ENCODE measurements at places on chromosomes 16 and 17.
A peak's percentile ranks its signal among the peaks of the same experiment; 100 is the strongest.

DNA sequence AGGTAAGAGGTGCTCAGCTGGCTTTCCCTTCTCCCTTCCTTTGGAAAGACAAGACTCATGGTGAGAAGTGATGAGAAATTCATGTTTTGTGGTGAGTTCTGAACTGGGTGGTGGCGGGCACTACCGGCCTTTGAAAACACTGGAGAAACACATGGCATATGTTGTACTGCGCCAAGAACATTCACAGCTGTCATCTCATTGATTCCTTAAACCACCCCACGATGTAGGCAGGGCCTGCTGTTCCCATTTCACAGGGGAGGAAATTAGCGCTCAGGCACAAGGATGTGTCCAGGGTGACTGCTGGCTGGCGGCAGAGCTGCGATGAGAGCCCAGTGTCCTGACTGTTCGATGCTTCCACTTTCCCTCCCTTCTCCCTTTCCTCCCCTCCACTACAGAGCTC, 1.6 kb upstream of the DOC2B start:
- DNase-seq = no peak

- DNase-seq = no peak
Measured at GRCh38 chr16:17177959-17178905, 292.5 kb downstream of the XYLT1 start.

DNA sequence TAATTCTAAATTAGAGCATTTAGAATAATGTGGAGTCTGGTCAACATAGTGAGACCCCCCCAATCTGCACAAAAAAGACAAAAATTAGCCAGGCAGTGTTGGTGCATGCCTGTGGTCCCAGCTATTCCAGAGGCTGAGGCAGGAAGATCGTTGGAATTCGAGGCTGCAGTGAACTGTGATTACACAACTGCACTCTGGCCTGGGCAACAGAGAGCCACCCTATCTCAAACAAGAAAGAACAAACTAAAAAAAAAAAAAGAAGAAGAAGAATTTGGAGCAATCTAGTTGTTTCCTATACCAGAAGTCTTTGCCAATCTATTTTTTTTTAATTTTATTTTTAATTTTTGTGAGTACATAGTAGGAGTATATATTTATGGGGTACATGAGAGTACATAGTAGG, 6.0 kb downstream of the CETP start:
- DNase-seq = no peak

- no peak for DNase-seq
Measured at GRCh38 chr17:75592348-75593020, 4.9 kb downstream of the MYO15B start.

- DNase-seq = no peak
Measured at GRCh38 chr16:14309906-14310305, 238.8 kb downstream of the MRTFB start.

DNA sequence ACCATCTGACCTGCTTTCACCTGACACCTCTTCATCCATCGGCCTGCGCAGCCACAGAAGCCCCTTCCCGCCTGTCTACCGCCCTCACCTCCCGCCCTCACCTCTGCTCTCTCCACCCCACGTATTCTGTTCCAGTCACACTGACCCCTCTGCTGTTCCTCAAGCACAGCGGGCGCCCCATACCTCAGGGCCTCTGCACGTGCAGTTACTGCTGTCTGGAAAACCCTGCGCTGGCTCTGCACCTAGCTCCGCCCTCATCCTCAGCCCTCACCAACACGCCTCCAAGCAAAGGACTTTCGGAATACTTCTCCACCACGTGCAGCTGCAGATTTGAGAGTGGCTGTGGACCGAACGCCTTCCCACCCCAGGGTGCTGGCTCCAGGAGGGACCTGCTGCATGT, 24.6 kb upstream of the PABPN1L start:
- no peak for DNase-seq

- no peak for DNase-seq
Measured at GRCh38 chr16:68459457-68459856, 11.1 kb upstream of the SMPD3 start.

GRCh38 chr17:57597531-57598453, 147.3 kb downstream of the CCDC182 start:
- DNase-seq = peak; percentile 57

All from activated CD8-positive, alpha-beta memory T cell treated with anti-CD3 and anti-CD28 coated beads, Interleukin-2, amount 10 ng/mL, durations not matched to agents 7 days and 5 days (primary cell).